ENCODE measurements at places on chromosomes 13 and 19.

DNA sequence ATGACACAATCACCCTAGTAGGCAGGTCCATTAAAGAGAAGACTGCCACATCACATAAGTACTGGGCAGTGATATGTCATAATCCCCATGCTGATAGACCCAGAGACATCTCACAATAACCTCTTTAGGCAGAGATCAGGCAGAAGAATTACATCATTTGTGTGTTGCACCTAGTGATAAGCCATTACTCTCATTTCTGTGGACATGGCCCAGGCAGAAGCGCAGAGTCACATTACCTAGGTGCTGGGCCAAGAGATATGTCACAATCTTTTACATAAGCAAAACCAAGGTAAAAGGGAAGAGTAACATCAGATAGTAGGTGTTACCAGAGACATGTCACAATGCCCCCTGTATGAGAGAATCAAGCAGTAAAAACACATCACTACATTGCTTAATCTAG lies 71.9 kb downstream of the ZNF726 start:
- DNase-seq: no peak

DNA sequence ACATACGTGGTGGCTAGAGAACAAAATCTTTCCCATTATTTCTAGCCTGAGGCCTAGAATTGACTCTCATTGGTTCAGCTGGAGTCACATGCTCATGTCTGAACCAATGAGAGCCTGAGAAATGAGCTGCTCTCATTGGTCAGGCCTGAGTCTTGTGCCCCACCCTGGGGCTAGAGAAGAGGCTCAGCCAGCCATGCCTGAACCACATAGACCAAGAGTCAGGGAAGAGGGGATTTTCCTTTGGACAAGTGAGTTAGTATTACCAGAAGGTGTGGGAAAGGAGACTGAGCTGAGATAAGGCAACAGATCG lies 6.9 kb downstream of the FXYD5 start:
- no peak for DNase-seq

DNA sequence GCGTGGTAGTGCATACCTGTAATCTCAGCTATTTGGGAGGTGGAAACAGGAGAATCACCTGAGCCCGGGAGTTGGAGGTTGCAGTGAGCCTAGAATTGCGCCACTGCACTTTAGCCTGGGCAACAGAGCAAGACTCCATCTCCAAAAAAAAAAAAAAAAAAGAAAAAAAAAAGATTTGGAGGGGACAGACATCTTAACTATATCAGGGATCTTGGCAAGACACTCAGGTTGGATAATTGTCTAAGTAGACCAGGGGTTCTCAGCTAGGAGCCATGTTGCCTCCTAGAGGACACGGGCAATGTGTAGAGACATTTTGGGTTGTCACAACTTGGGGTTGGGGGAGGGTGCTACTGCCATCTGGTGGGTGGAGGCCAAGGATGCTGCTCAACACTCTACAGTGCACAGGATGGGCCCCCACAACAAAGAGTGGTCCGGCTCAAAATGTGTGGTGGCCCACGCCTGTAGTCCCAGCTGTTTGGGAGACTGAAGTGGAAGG lies 1.9 kb upstream of the ZNF580 start:
- DNase-seq: peak; percentile 31

GRCh38 chr19:46907880-46908279 lies 47.1 kb downstream of the ARHGAP35 start:
- no peak for DNase-seq

GRCh38 chr19:45793876-45794275 lies 1.2 kb upstream of the DMWD start:
- no peak for DNase-seq

GRCh38 chr19:11414544-11414943 lies 4.6 kb downstream of the RGL3 start:
- no peak for DNase-seq

DNA sequence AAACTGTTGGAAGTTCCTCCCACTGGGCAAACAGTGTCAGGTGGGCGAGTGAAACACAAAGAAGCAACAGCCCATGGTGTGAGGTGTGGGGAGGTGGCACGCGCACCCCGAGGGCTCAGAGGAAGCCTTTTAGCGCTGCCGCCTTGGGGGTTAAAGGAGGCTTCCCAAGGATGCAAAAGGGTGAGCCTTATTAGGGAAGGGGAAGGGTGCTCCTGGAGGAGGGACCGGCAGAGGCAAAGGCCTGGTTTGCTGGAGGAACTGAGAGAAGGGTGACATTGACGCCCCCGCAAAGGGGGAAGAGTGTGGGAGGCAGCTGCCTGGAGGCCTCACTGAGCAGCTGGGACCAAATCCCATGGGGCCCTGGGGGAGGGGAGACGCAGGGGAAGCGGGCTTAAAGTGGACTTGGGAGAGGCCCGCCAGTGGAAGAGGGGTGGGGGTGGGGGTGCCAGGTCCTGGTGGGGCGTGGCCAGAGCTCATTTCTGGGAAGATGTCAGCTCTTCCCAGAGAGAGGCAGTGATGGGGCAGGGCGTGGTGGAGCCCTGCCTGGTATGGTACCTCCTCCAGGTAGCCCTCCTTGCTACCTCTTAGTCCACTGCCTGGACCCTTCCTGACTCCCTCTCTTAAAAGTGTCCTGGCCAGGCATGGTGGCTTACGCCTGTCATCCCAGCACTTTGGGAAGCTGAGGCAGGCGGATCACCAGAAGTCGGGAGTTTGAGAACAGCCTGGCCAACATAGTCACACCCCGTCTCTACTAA lies 12.0 kb upstream of the FCHO1 start:
- no peak for DNase-seq

Measured in activated T-helper 1 cell treated with Interleukin-2 at 50 U/mL for 16 hours (primary cell).